ENCODE measurements at places on chromosomes 11 and 22. TPM values are rescaled to one million over a fixed set of nuclear protein-coding genes. Genes with fewer than 3 reads are reported as not detected.

DNA sequence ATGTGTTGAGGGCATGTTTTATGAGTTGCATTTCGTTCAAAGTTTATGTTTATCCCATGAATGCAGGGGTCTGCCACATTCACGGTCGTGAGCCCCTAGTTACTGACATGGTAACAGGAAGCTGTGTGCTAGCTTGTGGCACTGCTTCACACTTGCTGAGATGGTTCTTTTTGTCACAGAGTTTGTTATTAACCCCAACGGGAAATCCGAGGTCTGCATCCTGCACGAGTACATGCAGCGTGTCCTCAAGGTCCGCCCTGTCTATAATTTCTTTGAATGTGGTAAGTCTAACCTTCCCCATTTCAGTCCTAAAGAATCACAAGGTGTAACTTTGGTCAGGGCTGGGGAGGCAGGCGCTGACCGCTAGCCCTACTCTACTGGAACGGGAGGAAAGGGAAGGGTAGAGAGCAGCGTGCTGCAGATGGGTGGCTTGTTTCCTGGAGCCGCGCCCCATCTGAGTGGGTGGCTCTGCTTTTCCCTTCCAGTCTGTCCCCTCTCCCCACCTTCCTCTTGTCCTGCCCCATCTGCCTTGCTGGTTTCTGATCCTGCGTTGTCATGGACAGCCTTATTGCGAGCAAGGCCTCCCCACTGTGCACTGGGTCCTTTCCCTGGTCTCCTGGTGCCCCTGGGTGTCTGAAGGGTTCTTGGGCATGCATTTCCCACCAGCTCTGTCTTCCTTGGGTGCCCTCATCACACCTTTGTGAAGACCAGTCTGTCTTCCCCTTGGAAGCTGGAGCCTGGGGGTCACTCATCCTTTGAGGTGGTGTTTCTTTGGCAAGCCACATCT is 11.8 kb downstream of the DGCR8 start:
- peak; percentile 47 for DNase-seq

DNA sequence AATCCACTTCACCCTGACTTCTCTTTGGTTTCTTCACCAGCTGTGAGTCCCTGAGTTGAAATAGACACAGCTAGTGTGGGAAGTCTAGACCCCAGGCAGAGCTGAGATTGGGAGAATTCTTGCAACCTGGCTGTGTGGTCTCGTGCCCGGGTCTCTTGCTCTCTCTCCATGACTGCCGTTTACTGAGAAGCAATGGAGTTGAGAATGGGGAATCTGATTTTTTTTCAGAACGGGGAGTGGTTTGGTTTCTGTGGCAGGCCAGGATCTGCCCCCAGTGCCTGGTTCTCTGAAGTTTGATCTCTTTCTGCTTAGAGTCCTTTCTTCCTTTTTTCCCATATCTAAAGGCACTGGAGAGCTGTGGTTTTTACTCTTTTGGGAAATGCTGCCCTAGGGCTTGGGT is 1.5 kb downstream of the SIDT2 start:
- no peak for DNase-seq

Gene THY1
- not detected for total RNA-seq

- DNase-seq = peak; percentile 67
Observed at GRCh38 chr22:41217553-41218157, 12.5 kb downstream of the L3MBTL2 start.

Gene NXPE1
- total RNA-seq = not detected

DNA sequence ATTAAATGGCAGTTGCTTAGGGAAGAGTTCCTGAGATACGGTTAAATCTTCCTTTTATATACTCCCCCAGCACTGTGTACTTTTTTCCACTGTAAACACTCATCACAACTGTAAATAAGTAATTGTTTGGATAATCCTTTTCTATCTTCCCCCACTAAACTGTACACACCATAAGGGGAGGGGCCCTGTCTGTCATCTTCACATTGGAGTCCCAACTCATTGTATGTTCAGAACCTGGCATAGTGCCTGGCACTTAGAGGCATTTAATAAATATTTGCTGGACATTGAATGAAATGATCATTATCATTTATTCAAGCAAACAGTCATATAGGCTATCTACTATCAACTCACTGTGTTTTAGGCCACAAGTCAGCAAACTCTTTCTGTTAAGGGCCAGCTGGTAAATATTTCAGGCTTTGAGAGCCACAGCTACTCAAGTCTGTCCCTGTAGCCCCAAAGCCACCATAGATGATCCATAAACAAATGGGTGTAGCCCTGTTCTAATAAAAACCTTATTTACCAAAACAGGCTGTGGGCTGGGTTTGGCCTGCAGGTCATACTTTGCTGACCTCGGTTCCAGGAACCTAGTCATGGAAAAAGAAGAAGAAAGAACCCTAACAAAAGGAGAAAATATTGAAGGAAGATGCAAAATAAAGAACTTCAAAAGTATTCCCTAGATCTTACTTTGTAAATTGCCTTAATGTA is 70.0 kb downstream of the AMOTL1 start:
- no peak for DNase-seq

DNA sequence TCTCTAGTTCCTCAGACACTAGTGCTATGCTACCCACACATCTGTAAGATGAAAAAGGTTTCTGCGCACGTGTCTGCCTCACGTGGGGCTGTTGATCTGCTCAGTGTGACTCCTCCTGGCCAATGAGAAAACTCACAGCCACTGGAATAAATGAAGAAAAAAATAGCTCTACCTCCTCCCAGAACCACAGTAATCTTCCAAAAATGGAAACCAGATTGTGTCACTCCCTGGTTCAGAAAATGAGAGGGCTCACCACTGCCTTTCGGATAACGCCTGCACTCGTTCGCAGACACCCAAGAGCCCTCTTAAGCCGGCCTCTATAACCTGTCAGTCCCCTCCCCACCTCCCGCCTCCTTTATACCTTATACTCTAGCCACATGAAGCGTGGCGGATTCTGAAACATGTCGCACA is 5.1 kb downstream of the APBB1 start:
- peak; percentile 60 for DNase-seq

GRCh38 chr11:64224151-64224890 is 1.7 kb downstream of the TRPT1 start:
- DNase-seq = no peak

Gene PNPLA5
- not detected for total RNA-seq

- no peak for DNase-seq
Observed at GRCh38 chr22:33240888-33241475, 182.8 kb upstream of the SYN3 start.

Gene SYT12
- total RNA-seq = not detected

GRCh38 chr11:64745521-64746328 is 1.8 kb upstream of the RASGRP2 start:
- DNase-seq = peak; percentile 92

- DNase-seq = no peak
Observed at GRCh38 chr22:24725736-24726135, 48.8 kb downstream of the PIWIL3 start.

GRCh38 chr22:49435596-49435995 is 392.1 kb downstream of the BRD1 start:
- DNase-seq = no peak

Gene MAPK8IP1
- 1.3 TPM for total RNA-seq

- DNase-seq = no peak
Observed at GRCh38 chr22:24408630-24409029, 18.8 kb upstream of the ADORA2A start.

- DNase-seq = no peak
Observed at GRCh38 chr11:134538742-134539141, 126.7 kb upstream of the B3GAT1 start.

- DNase-seq = no peak
Observed at GRCh38 chr22:24326266-24326665, 55.6 kb downstream of the SPECC1L start.

Gene MCAT
- total RNA-seq = 10.9 TPM

GRCh38 chr11:112316971-112317370 is 56.3 kb upstream of the PLET1 start:
- no peak for DNase-seq

Gene KMT5B
- 18.7 TPM for total RNA-seq

GRCh38 chr11:84358034-84358433 is 1071.9 kb upstream of the CCDC90B start:
- no peak for DNase-seq

- DNase-seq = peak; percentile 35
Observed at GRCh38 chr11:8219257-8220021, 44.2 kb downstream of the LMO1 start.

GRCh38 chr11:107776062-107776461 is 64.2 kb upstream of the SLN start:
- DNase-seq = no peak

GRCh38 chr22:27845644-27846043 is 44.1 kb upstream of the MN1 start:
- DNase-seq = no peak

GRCh38 chr11:9145283-9145682 is 53.9 kb upstream of the SCUBE2 start:
- no peak for DNase-seq

DNA sequence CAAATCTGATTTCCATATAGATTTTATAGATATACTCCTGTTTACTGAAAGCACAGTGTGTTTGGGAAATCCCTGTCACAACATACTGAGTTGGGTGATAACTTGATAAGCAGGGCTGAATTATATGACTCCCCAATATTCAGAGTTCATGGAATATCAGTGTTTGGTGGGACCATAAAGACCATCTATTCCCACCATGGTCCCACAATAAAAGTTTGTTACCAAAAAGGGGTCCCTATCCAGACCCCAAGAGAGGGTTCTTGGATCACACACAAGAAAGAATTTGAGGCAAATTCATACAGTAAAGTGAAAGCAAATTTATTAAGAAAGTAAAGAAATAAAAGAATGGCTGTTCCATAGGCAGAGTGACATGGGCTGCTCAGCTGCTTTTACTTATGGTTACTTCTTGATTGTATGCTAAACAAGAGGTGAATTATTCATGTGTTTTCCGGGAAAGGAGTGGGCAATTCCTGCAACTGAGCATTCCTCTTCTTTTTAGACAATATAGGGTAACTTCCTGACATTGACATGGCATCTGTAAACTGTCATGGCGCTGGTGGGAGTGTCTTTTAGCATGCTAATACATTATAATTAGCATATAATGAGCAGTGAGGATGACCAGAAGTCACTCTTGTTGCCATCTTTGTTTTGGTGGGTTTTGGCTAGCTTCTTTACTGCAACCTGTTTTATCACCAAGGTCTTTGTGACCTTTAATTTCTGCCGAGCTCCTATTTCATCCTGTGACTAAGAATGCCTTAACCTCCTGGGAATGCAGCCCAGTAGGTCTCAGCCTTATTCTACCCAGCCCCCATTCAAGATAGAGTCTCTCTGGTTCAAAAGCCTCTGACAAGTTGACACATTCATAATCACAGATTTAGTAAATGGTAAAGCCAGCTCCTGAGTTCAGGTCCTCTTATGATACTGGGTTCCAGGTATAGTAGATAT is 240.6 kb upstream of the PDGFD start:
- DNase-seq = no peak

GRCh38 chr11:69444381-69445130 is 36.9 kb upstream of the LINC01488 start:
- no peak for DNase-seq

- DNase-seq = no peak
Observed at GRCh38 chr11:91854780-91855179, 369.8 kb upstream of the FAT3 start.

DNA sequence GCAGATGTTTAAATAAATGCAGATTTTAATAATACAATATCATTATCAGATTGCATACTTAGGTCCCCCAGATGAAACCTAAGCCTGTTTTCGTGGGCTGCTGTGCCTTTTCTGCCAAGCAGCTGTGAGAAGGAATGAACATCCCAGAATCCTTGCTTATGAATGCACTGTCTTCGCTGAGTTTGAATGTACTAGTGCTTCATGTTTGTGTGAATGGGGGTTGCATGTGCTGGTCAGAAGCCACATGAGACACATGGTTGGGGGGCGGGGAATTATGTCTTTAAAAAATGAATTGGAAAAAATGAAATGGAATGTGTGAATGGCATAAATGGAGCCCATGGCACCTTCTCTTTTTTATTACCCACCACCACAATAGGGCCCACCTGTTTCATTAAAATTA is 125.4 kb upstream of the HSD17B12 start:
- DNase-seq = no peak

DNA sequence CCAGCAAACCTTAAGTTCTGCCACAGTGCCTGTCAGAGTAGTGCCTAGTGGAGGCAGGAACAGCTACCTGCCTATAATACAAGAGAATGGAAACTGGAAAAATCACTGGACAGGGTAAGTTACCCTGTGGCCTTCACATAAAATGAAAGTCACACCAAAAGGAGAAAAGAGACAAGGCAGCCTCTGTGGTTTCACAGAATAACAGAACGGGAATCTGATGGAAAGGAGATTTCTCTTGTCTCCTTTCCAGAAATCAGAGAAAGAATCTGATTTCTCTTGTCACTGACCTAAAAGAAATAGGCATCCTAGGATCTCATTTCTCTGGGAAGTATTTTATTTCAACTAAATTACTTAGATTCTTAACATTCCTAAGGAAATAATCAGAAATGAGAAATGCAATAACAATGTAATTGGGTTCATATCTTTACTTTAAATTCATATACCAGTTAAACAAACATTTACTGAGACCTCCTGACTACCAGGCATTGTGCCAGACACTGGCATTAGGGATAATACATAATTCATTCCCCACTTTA is 41.6 kb downstream of the PRCP start:
- DNase-seq = no peak

DNA sequence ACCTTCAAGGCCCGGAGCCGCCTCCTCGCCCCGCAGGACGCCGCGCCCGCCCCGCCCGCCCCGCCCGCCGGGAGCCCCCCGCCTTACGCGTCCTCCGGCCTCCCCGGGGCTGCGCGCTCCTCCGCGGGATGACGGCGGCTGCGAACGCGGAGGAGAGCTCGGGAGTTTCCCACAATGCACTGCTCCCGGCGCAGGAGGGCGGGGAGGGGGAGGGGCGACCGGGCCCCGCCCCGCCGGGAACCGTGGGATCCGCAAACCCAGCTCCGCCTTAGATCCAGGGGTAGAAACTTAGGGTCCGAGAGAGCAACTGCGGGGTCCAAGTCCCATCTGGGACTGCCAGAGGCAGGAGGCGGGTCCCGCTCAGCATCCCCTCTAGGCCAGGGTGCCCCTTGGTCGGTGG is at the start of gene CEND1:
Gene CEND1, minus strand, starts transcription at position 148 of the 400 bp plus-strand sequence. CDS start 1,514 bp downstream, outside the sequence.
- DNase-seq = peak; percentile 54
